ENCODE measurements at places on chromosomes 2 and 18.
A peak's percentile ranks its signal among the peaks of the same experiment; 100 is the strongest.

- no peak for DNase-seq
These were observed 103.1 kb downstream of the MSTN start for GRCh38 chr2:189959450-189959849.

- DNase-seq, result no peak
These were observed 52.7 kb downstream of the NAB1 start for GRCh38 chr2:190701586-190701985.

DNA sequence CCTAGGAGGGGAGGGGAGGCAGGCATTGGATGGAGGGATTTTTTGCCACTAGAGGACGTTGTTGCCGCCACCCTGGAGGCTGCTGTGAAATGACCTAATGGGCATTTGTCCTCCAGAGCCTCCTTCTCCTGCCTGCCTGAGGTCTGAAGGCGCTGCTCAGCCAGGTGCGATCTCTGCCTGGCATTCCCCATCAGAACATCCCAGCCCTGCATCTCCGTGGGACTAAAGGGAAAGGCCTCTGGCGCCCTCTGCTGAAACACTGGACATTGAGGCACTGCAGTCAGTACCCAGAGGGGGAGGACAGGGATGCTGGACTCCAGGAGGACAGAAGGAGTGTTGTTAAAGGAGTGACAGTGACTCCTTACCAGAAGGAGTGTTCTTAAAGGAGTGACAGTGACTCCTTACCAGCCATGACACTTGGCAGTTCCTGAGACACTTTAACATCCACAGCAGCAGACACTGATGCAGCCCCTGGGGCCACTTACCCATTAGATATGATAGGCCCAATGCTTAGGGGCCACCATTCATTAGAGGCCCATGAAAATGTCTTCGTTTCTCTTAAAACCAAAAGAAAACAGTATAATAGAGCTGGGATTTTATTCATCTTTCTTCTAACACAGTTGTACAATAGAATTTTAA lies 17.0 kb downstream of the THNSL2 start:
- no peak for DNase-seq

DNA sequence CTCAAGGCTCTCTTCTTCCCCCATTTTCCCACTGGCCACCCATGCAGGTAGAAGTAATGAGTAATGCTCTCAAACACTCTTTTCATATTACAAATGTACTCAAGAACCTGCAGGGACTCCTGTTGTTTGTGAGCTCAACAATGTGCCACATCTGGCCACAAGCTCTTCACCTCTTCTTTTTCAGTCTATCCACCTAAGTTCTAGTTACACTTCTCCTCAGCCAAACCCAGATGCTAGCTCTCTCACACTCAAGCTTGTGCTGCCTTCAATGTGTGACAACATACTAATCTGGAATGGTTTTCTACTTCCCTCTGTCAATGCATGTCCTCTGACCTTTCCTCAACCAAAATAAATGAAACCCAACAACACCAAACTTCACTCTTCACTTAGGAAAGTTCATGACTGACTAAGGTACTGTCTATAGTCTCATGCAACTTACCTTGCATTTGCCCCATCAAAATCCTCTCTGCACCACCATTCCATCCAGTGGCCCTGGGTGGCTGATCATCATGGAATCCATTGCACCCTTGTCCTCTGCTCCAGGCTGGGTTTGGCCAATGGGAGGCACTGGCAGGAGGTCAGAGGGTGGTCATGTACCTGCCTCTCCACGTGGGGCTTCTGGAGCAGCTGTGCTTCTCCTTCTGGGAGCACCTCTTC lies 5.3 kb upstream of the IL18R1 start:
- no peak for DNase-seq

DNA sequence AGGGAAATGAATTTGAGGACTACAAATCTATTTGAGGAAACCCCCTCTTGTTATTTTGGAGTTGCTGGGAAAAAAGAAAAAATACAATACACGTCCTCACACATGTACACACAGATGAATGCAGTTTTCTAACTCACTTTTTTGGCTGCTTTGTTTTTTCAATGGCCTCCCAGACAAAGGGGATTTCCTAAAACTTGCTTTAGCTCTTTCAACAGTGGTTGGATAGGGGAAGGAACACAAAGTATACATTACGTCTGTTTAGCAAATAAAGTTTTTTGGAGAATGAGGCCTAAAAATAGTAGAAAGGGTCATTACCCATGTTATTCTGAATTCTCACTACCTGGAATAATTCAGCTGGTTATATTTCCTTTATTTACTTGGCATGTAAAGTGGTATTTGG lies 125.3 kb upstream of the ITGB6 start:
- no peak for DNase-seq

GRCh38 chr2:228181098-228182019 lies at the start of gene SPHKAP:
TSS of gene SPHKAP (minus strand) at chr2:228181687. CDS start at chr2:228181598, 89 bp downstream.
- DNase-seq, result no peak

DNA sequence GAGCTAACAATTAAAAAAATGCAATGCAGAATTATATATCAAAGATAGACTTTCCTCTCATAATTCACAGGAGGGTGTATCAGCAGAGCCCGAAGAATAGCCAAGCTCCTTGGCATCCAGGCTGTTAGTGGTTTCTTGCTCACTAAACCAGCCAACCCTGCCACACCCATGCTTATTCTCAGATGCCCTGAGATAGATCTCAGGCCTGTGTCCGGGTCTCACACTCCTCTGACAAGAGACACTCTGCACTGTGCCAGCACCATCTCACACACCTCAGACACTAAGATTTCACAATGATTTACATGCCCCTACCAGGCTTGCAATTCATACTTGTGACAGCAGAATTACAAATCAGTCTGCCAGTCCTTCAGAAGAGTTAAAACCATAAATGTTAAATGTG lies 64.5 kb downstream of the OSBPL1A start:
- no peak for DNase-seq

GRCh38 chr2:214575030-214575429 lies 164.2 kb downstream of the VWC2L start:
- no peak for DNase-seq

GRCh38 chr2:203706403-203706802 lies at the start of gene CD28:
TSS of gene CD28 (plus strand) at chr2:203706639. CDS start at chr2:203706697, 58 bp downstream.
- DNase-seq, result peak; percentile 80

GRCh38 chr2:138201286-138201685 lies 237.0 kb downstream of the HNMT start:
- no peak for DNase-seq

- no peak for DNase-seq
These were observed 42.4 kb downstream of the REEP1 start for GRCh38 chr2:86295066-86295465.

- no peak for DNase-seq
These were observed 208.3 kb downstream of the ERBB4 start for GRCh38 chr2:212330263-212330662.

DNA sequence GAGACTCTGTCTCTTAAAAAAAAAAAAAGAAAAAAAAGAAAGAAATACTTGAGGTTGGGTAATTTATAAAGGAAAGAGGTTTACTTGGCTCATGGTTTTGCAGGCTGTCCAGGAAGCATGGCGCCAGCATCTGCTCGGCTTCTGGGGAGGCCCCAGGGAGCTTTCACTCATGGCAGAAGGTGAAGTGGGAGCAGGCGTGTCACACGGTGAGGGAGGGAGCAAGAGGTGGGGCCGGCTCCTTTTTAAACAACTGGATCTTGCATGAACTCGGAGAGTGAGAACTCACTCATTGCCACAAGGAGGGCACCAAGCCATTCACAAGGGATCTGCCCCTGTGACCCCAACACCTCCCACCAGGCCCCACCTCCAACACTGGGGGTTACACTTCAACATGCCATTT lies 30.6 kb downstream of the CYP26B1 start:
- no peak for DNase-seq

DNA sequence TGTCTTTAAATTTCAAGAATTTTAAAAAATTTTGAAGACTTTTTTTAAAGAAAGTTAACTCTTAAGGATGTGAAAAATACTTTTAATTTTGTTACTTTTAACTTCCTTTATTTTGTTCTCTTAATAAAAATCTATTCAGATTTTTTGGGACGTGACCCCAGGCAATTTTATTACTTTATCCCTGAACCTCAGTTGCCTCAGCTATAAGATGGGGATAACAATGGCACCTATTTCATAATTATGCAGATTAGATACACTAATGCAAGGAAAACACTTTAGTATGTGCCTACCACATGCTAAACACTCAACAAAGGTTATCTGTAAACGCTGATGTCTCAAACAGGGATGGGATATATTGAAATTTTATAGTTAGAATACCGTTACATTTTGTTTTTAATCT lies 1.5 kb upstream of the SCYGR1 start:
- no peak for DNase-seq

DNA sequence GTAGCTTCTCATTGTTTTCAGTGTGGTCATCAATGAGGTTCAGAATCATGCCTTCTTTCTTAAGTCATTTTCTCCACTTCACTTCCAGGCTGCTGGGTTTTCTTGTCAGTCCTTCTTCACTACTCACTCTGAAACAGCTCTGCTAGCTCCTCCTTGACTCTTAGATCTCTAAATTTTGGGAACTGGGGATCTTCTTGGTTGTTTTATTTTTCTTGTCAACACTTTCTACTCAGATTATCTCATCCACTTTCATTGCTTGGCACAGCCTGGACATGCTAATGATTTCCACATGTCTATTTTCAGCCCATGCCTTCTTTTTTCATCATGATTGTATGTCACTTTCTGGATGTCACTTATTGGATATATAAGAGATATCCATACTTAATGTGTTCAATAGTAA lies 517.8 kb upstream of the DSEL start:
- no peak for DNase-seq

DNA sequence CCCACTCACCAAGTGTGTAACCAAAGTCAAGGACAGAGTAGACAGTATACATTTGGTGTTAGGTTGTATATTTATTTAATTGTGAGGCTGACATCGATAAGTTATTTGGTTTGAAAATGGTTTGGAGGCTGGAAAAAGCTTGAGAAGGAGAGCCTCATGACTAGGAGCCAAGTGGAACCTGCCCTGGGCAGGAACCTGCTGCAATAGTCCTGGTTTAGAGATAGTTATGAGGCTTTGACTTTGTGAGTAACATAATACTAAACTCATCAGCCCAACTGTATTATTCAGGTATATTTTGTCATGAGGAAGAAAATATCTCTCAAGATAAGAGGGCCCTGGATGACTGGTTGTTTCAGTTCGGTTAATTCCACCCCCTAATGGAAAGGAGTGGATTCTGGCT lies 234.3 kb upstream of the CYRIA start:
- DNase-seq, result no peak

DNA sequence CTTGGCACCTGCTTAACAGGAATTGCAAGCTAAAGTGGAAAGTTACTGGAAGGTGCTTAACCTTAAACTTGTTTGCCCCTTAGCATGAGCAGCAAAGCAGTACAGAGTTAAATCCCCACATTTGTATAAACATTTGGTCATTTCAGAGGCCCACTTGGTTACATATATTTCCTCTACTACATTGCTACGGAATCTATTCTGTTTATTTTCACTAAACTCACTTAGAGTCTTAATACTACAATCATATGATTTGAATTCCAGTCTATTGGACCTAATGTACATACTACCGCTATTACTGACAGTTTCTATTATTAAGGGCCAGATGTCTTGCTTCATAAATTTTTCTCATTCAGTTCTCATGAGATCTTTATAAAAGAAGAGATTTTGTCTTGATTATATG lies 1294.0 kb downstream of the LRP1B start:
- no peak for DNase-seq

GRCh38 chr18:9695605-9696004 lies 12.5 kb upstream of the RAB31 start:
- DNase-seq, result no peak

DNA sequence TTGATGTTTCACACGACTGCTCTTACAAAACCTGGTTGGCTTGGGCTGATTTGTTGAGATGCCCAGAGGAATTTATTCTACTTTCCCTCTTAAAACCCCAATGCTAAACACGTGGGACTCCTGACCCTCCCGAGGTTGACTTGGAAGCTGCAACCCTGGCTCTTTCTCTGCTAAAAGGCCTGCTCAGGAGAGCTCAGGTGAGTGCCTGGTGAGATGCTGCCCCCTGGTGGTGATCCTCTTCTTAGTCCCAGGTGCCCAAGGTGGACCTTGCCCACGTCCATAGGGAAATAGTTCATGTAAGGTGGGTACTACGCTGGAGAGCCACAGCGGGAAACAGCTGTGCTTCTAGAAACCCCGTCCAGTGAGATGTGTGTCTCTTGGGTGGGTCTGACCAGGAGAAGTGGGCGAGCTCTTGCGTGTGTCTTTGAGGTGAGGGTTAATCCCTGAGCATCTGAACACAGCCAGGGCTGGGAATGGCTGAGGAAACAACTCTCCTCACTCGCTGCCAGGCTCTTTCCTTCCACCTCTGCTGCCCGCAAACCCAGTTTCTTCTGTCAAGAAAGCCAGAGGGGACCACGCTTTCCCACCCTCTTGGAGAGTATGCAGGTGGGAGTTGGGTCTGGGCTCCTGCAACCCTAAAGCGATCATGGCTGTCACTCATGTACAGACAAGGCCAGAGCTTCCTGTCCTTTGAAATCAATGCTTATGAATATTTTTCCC lies 25.5 kb upstream of the PXDN start:
- DNase-seq, result no peak

- DNase-seq, result no peak
These were observed 37.6 kb downstream of the TGFBRAP1 start for GRCh38 chr2:105291981-105292380.

GRCh38 chr2:65199891-65200290 lies 27.7 kb upstream of the ACTR2 start:
- no peak for DNase-seq

- DNase-seq, result no peak
These were observed 12.3 kb upstream of the NEU4 start for GRCh38 chr2:241796610-241797138.

GRCh38 chr2:149061133-149061745 lies 22.7 kb downstream of the LYPD6B start:
- DNase-seq, result no peak

DNA sequence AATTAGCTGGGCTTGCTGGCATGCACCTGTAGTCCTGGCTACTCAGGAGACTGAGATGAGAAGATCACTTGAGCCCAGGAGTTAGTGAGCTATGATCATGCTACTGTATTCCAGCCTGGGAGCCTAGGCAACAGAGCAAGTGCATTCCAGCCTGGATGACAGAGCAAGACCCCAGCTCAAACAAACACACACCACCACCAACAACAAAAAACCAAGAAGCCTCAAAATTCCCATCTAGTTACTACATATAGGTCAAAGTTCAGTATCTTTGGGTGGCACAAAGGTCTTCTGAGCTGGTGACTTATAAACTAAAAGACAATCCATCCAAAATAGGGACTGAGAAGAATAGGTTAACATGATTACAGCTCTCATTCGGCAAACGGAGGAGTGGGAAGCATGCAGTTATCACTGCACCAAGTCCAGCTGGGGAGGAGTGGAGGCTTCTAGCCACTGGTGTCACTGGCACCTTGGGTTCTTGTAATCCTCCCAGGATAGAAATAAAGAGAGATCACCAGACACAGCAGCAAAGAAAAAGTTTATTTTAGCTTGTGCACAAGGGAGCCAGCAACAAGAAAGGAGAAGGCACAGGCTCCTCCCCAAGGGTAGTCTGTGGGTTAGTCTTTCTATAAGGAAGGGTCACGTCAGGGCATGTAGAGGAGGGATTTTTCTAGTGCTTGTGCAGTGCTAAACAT lies 57.4 kb downstream of the SH2D6 start:
- DNase-seq, result no peak

- no peak for DNase-seq
These were observed 5.1 kb upstream of the DCC start for GRCh38 chr18:52334896-52335295.

GRCh38 chr2:128474962-128475361 lies 156.3 kb upstream of the HS6ST1 start:
- DNase-seq, result no peak
